K562 (cell line): ENCODE measurements at places on chromosomes 6 and 20.

DNA sequence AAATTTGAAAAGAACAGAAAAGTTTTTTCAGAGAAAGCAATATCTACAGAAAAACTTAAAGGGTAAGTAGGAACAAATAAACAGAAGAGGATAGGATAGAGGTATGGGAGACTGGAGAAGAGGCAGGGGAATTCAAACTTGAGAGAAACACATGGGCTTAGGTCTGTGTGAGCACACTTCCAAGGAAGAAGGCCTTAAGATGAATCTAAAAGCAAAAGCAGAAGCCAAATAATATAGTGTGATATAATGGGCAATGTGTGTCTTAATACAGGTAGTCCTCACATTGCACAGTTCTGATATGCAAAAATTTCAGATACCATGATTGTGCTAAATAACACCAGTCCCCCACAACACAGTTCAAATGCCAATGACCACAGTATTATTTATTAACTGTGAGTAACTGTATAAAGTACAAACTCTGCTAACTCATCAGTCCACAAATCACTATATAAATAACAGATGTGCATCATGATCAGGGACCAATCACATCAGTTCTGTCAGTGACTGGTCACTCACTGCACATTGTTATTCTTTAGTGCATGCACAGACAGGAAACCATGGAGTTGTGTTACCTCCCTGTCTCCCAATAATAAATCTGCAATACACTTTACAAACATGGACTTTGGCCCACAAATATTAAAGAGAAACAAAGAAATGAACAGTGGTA is 18.6 kb downstream of the SNX14 start:
- H3K27me3 ChIP-seq, result no peaks in the 10 kb centered on the region
- no peak overlapping the region for H3K27ac ChIP-seq
- DNase-seq, result no peak
- H3K36me3 ChIP-seq, result peaks cover 34% of the 10 kb centered on the region
- H3K4me3 ChIP-seq, result no peak overlapping the region

DNA sequence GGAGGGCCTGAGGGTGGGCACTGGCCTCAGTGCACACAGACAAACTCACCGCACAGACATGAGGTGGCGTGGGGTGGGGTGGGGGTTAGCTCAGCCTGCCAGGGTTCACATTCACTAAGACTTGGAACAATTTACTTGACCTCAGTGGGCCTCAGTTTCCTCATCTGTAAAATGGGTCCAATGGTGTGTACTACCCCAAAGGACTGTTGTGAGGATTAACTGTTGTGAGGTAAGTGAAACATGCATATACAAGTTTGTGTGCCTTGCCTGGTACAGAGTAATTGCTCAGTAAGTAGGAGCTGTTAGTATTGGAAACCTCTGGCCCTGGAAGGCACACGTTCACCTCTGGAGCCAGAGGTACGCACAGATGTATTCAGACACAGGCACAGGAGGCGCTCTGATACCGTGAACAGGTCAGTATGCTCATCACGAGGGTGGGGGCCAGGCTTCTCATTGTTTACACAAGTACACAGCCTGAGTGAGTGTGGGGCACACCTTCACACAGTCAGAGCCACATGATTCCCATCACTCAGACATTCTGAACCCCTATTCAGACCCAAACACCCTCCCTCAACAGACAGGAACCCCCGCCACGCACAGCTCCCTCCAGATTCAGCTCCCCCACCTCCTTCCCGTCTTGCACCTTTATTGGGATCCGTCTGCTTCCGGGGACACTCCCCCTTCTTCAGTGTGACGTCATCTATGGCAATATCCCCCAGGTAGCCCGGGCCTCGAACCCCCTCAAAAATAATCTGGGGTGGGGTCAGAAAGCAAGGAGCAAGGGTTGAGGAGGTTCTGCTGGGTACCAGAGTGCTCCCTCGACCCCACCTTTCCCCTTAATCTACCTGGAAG is 59.9 kb downstream of the MDGA1 start:
- H3K27me3 ChIP-seq, result peaks cover 36% of the 10 kb centered on the region
- H3K36me3 ChIP-seq, result no peaks in the 10 kb centered on the region
- H3K4me3 ChIP-seq, result no peak overlapping the region

- H3K27me3 ChIP-seq, result no peaks in the 10 kb centered on the region
- no peak overlapping the region for H3K4me3 ChIP-seq
- no peaks in the 10 kb centered on the region for H3K36me3 ChIP-seq
- H3K4me1 ChIP-seq, result peaks cover 10% of the 10 kb centered on the region; the same call in 2 of the 3 replicates
- no peak overlapping the region for H3K27ac ChIP-seq
Measured at GRCh38 chr20:53865901-53866793, 204.2 kb downstream of the BCAS1 start.

DNA sequence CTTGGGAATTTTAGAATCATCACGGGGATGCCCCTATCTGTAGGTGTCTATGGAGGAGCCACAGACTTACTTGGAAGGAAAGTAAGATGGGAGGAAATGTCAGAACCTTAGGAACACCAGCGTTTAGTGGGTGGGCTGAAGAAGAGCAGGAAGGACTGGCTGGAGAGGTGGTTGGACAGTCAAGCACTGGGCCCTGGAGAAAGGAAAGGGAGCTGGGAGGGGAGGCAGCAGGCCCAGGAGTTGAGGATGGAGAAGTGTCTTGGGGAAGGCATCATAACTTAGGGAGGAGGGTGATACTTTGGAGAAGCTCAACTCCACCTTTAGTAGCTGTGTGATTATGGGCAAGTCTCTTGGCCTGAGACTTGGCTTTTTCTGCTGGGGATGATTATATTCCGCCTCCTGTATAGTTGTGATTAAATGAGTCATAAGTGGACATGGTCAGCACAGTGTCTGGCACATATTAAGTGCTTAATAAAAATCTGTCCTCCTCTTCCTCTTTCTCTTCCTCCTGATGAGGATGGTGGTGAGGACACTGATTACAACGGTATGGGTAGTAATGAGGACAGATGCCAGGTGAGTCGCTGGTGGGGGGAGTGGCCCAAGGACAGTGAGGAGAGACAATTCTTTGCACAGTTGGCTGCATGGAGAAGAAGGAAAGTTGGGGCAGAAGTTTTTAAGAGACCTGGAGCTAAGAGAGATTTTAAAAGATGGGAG is 125.7 kb downstream of the TOX2 start:
- no peak overlapping the region for H3K4me3 ChIP-seq
- DNase-seq, result no peak
- no peaks in the 10 kb centered on the region for H3K36me3 ChIP-seq
- H3K27ac ChIP-seq, result no peak overlapping the region
- H3K4me1 ChIP-seq, result no peaks in the 10 kb centered on the region
- peaks cover 9% of the 10 kb centered on the region; the same call in 2 of the 3 replicates for H3K27me3 ChIP-seq

DNA sequence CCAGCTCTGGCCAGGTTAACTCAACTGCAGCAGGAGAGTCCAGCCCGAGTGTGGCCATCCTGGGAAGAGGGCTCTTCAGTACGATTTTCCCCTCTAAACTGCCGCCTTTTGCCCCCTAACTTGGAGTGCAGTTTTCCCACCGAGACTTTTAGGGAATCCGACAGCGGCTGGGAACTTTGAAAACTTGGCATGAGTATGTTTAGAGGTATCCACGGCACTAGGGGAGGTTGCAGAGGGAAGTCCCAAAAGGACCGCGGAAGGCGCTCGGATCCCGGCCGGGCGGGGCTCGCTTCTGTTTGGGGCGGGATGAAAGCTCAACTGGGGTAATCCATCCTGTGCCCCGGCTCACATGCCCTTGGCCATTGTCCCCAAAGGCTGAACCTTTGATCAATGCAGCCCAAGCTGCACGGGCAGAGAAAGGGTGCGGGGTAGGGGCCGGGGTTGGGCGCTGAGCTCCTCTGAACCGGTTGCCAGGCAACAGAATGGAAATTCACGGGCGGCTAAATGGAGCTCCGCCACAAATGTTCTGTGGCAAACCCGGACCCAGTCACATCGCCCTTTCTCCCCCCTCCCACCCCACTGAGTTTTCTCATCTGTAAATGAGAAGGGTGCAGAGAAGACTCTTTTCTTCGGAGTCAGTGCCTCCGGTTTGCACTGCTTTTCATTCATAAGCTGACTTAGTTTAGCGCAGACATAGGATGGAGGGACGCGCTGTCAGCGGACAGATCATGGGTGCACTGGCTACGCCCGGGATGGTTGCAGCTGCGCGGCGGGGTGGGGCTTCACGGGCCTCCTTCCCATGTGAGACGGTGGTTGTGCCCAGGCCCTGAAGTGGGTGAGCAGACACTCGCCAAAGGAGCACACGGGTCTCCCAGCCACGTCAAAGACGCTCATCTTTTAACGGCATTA is 2.3 kb downstream of the BMP6 start:
- no peak for DNase-seq
- no peak overlapping the region for H3K27ac ChIP-seq
- H3K4me3 ChIP-seq, result no peak overlapping the region
- H3K27me3 ChIP-seq, result peaks cover 51% of the 10 kb centered on the region

DNA sequence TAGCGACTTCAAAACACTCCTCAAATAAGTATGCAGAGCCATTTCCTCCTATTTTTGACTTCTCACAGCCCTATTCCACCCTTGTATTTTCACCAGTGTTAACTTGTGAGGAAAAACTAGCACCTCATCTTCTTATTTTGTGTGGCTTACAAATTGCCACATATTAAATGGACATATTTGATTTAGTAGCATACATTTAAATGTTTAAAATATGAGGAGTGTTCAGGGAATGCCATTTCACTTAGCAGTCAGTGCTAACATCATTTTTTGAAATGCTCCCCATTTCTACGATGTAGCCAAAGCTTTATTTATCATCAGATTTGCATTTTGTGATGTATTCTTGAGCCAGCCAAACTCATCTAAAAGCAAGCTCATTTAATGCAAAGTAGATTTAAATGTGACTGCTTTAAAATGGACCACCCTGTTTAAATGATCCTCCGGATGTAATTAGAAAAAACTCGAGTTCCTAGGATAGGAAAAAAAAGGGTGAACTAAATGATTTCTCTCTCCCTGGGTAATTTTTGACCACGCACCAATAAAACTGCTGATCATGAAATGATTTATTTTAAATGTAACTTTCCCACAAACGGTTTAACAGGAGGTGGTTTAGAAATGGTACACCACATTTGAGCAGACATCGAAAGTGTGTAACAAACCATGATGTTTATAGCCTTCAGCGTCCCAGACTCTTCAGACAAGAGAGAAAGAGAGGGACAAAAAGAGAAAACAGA is 172.6 kb downstream of the CD83 start:
- H3K4me1 ChIP-seq, result no peaks in the 10 kb centered on the region
- DNase-seq, result no peak
- H3K4me3 ChIP-seq, result no peak overlapping the region
- H3K36me3 ChIP-seq, result no peaks in the 10 kb centered on the region

GRCh38 chr6:39114388-39114703 is 640 bp downstream of the SAYSD1 start:
- H3K4me1 ChIP-seq, result peaks cover 10% of the 10 kb centered on the region
- H3K4me3 ChIP-seq, result peak overlapping the region; percentile 55
- peak overlapping the region; percentile 87 for H3K27ac ChIP-seq
- DNase-seq, result no peak
- peaks cover 3% of the 10 kb centered on the region; the same call in 2 of the 3 replicates for H3K27me3 ChIP-seq
- H3K36me3 ChIP-seq, result 0 out of 3 replicates have a peak, but pooled peaks cover 6% of the 10 kb centered on the region

- H3K27me3 ChIP-seq, result no peaks in the 10 kb centered on the region
- H3K4me1 ChIP-seq, result no peaks in the 10 kb centered on the region
- H3K27ac ChIP-seq, result no peak overlapping the region
- no peak for DNase-seq
Measured at GRCh38 chr20:17419479-17420041, 111.6 kb downstream of the BFSP1 start.

DNA sequence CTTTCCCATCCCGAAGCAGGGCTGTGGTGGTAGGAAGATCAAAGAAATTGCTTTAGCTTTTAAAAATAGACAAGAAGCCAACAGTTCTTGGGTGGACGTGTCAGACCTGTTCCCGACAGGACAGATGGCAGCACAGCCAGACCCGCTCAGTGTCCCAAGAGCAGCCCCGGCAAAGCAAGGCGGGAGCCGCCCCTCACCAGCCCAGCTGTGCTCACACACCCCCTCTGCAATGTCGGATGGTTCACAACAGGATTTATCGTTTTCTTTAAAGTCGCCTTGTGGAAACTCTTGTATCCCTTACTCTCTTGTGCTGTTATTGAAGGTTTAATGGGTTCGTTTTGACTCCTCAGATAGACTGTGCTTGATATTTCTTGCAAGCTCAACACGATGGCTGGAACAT is 302.4 kb downstream of the THBS2 start:
- no peak overlapping the region for H3K27ac ChIP-seq
- H3K4me3 ChIP-seq, result no peak overlapping the region
- no peak for DNase-seq
- no peaks in the 10 kb centered on the region for H3K36me3 ChIP-seq
- no peaks in the 10 kb centered on the region for H3K4me1 ChIP-seq
- H3K27me3 ChIP-seq, result peaks cover 24% of the 10 kb centered on the region
